ENCODE measurements at places on chromosomes 1 and 21.

GRCh38 chr1:200907611-200908097, 13.0 kb downstream of the INAVA start:
- no peak for DNase-seq

DNA sequence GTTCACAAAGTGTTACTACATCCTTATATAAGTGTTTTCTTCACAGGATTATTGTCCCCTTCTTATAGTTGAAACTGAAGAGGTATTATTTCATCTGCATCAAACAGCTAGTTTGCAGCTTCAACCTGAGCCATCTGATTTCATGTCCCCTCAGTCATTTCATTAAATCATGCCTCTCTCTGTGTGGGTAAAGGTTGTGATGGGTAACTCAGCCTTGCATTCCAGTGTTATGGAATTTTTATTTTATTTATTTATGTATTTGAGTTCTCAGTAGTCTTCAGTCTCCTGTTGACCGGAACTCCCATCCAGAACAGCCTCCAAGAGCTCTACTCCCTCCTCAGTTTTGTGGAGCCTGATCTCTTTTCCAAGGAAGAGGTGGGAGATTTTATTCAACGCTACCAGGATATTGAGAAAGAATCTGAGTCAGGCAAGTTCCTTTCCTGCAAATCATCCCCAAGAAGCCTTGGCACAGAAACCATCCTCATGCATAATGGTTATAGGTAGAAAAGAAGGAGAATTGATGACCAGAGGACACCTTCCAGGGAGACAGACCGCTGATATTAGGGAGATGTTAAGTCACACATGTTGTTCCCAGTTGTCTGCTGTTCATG, 21.8 kb downstream of the CHD1L start:
- no peak for DNase-seq

DNA sequence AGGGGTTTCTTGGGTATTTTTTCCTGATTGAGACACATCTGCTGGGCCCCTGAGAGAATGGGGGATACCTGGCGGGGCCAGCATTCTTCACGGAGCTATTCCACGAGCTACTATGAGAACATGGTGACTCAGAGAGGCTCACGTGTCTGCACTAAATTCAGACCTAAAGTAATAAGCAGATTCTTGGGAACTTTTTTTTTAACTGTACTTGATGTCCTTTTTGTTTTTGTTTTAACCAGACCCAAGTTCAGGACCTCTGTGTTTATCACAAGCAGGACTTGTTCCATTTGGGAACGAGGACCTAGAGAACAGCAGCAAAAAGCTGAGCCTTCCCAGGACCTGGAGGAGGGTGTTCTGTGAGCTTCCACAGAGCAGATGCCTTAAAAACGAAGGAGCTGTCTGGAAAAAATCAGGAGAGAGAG, 44.0 kb downstream of the EVA1C start:
- no peak for DNase-seq

- no peak for DNase-seq
Measured at GRCh38 chr1:162919034-162919433, 58.1 kb upstream of the CCDC190 start.

DNA sequence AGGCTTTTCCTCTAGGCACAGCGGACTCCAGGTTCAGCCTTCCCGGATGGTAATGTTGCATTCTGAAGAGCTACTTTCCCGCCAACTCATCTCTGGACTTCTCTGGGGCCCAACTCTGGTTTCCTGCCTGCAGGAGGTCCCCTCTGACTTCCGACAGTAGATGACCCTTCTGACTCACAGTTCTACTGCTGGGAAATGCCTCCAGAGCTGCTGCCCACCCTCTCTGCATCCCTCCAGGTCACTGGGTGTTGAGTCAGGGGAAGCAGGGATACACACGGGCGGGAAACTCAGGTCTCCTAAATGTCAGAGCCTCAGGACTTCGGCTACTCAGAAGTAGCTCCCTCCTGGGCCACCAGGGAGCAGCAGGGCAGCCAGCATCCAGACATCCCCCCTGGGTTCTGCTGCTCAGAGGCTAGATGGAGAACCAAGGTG, 2.1 kb upstream of the KIF21B start:
- DNase-seq = no peak

DNA sequence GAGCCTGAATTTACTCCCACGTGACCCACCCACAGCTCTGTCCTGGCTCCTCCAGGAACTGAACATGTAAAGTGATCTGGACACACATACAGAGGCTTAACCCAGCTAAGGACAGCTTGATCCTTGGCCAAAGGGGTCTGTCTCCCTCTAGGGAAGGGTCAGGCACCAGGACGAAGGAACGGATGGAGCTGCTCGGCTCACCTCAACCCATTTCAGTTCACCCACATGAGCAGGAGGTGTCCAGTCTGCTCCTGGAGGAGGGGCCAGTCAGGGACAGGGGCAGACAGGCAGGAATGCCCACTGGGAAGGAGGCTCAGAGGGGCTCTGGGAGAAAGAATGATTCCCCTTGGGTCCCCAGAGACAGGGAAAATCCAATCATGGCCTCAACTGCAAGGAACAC, 567.2 kb downstream of the PTPRU start:
- no peak for DNase-seq

- DNase-seq = no peak
Measured at GRCh38 chr1:109025694-109026093, 16.2 kb downstream of the WDR47 start.

DNA sequence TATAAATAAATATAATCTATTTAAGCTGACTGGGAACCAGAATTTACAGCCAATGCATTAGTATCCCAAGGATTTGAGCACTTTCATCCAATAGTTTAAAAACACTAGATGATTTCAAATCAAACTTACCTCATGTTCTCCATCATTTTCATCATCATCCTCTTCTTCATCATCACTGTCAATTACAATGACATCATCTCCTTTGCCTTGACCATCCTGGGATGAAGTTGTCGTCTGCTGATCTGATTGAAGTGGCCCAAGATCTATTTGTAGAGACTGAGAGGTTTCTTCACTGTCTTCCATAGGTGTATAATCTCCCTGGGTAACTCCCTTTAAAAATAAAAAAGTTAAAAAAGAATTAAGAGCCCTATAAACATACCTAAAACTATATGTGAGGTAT, 47.7 kb downstream of the TPR start:
- no peak for DNase-seq

Data from NCI-H146 (cell line).